ENCODE measurements at places on chromosomes 3 and 15.

- no peak for DNase-seq
Measured at GRCh38 chr3:192244591-192244990, 482.8 kb downstream of the FGF12 start.

- no peak for DNase-seq
Measured at GRCh38 chr3:39065197-39065596, 13.4 kb downstream of the WDR48 start.

- DNase-seq, result no peak
Measured at GRCh38 chr15:32743411-32744140, 25.8 kb downstream of the GREM1 start.

DNA sequence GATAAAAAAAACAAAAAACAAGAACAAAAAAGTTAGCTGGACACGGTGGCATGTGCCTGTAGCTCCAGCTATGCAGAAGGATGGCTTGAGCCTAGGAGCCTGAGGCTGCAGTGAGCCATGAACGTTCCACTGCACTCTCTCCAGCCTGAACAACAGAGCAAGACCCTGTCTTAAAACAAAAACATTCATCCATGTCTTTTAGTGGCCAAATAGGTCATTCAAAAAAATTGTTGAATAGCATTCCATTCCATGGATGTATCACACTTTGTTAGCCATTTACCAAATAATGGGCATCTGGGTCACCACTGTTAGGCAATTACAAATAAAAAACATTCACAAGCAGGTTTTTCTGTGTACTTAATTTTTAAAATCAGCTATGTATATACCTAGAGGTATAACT, 139.7 kb downstream of the STAG1 start:
- no peak for DNase-seq
